Epithelial cell of prostate (primary cell): ENCODE measurements at places on chromosomes 5 and 9.

DNA sequence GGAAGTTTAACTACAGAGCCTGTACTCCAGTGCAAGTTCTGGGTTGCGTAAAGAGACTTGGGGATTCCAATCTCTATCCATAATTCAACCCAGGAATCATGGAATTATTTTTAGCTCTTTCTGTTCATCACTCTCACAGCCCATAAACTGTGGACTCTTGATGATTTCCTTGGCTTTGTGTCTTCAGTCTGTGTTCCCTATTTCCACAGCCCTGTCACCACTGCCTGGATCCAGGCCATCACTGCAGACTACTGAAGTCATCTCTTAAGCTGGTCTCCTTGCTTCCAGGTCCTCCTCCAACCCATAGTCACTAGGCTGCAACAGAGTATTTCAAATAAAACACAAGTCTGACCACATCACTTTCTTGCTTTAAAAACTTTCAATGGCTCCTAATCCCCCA lies 211.7 kb downstream of the PLK2 start:
- no peak for DNase-seq

- DNase-seq, result no peak
These were observed 52.4 kb downstream of the ANKH start for GRCh38 chr5:14818931-14819790.

- no peak for DNase-seq
These were observed 485.6 kb downstream of the ZSWIM6 start for GRCh38 chr5:61817472-61818326.

- DNase-seq, result no peak
These were observed 529 bp upstream of the NRARP start for GRCh38 chr9:137302449-137303150.

- DNase-seq, result no peak
These were observed 129.0 kb downstream of the COL23A1 start for GRCh38 chr5:178461004-178461730.

- DNase-seq, result no peak
These were observed 1089.8 kb upstream of the NUDT12 start for GRCh38 chr5:104652271-104652861.

GRCh38 chr9:94663140-94663539 lies 23.8 kb upstream of the FBP1 start:
- no peak for DNase-seq

DNA sequence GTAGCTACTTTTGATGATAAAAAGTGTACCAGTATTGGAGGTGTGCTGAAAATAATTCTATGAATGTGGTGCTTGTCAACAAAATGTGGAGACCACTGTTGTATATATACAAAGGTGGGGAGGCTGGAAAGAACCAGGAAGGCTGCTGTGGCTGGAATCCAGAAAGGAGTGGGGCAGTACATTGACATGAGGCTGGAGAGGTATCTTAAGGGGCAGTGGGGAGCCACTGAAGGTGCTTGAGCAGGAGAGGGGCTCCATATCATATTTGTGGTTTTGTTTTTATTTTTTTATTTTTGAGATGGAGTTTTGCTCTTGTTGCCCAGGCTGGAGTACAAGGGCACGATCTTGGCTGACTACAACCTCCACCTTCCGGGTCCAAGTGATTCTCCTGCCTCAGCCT lies 87.9 kb upstream of the NEURL1B start:
- no peak for DNase-seq

DNA sequence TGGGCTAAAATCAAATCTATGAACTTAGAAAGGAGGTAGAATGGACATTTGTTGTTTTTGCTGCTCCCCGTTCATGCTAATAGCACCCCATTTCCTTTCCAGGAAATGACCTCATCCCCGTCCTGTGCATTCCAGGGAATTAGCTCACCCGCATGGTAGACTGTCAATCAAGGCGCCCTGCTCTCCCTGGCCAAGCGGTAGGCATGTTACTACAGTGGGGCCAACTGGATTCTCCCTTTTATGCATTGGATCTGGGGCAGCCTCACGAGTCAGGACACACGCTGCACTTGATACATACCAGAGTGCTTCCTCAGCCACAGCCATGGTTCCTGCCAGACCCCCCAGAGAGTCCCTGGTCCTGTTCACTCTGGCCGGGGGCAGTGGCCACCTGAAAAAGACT lies 111.0 kb upstream of the PTCH1 start:
- DNase-seq, result no peak

DNA sequence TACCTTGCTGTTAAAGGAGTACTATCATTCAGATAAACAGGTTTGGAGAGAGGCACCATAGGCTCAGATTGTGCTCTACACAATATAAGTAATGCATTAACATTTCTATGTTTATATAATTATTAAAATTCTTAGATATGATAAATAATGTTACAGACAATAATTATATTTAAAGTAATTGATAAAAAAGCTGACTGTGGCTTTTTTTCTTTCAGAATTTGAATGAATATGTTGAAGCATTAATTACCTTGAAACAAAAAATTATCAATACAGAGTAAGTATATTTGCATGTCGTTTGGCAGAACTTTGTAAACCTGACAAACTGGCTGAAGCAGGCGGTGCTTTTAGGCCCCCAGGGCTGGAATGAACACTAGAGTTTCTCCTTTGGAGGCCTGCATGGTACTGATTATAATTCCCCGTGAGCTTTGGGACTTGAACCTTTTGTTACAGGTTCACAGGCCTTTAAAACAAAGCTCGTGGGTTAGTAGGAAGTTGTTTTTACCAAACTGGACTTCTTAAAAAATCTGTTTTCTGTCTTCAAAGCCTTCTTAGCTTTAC lies 13.8 kb downstream of the ICE1 start:
- no peak for DNase-seq

- DNase-seq, result no peak
These were observed 587.4 kb downstream of the PRELID2 start for GRCh38 chr5:145247745-145248040.

DNA sequence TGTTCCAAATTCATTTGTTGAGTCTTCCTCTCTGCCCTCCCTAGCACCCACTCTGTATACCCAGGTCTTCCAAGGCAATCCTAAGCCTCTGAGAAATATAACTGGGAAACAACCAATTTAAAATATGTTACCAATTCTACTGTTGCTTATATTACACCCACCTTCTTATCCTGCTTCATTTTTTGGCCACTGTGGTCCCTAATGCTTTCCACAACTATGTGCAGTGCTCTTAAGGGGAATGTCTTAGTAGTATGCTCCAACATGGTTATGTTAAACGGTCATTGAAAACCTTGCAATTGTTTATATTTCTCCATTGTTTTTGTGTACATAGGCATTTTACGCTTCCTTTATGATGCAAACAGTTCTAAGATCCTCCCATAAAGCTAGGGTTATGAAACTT lies 273.1 kb upstream of the HAPLN1 start:
- DNase-seq, result no peak

DNA sequence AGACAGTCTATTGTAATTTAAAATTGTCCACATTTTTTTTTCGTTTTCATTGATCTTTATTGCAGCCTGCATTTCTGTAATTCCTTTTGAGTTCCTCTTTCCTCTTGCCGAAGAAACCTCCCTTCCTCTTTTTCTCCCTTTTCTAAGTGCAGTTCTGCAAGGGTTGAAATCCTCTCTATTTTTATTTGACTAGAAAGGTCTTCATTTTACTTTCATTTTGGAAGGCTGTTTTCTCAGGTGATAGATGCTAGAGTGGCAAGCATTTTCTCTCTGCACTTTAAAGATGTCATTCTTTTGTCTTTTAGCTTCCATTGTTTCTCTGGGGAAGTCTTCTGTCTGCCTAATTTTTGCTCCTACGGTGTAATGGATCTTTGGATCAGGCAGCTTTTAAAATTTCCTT lies 248.5 kb downstream of the SMARCA2 start:
- no peak for DNase-seq

- no peak for DNase-seq
These were observed 206.0 kb downstream of the ARRDC3 start for GRCh38 chr5:91177085-91177484.

DNA sequence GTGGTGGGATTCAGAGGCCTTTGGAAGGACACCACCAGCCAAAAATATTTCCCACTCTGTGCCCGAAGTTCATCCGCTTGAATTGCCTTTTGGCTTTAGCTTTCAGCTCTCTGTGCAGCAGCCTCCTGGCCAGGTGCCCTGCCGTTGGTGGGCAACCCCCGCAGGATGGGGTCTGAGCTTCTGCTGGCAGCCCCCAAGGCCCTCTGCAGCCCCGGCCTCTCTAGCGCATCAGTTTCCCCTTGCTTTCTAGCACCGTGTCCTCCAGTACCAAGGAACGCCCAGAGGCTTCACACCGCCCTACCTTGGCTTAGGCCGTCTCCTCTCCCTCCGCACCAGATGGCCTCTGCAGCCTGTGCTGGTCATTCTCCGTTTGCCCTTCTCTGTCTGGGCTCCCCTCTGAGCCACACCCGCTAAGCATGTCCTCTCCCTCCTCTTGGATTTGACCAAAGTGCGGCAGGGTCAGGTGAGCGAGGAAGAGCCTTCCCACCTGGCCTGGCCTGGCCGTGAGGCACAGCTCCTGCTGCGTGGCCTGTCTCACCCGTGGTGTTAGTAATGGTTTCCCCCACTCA lies 4.2 kb upstream of the TSC1 start:
- DNase-seq, result no peak

DNA sequence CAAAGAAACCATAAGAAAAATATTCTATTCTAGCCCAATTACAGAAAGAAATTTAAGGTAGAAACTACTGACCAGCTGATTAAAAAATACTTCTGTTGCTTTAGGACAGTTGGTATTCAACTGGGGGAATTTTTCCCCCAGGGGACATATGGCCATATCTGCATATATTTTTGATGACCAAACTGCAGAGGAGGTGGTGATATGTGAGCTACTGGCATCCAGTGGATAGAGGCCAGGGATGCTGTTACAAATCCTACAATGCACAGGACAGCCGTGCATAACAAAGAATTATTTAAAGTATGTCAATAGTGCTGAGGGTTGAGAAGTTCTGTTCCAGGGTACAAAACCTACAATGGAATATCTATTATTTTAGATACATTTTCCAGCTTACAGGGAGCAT lies 24.0 kb downstream of the ZFR start:
- no peak for DNase-seq

DNA sequence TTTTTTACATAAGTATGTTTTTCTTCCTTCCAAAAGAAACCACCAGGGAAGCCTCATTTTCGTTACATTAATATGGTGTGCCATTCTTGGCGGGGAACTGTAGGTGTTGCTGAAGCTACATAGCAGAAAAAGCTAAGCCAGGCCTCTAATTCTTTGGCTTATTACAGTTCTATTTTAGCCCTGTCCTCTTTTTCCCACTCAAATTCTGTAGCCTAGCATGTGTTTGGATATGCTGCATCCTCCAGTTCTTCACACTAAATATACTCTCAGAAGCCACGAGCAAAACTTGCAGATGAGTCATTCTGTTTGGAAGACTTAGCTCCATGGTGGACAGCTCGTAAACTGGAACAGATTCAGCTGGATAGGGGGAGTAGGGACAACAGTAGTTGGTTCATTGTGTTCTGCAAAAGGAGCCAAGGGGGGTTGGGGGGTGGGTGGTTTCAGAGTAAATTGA lies 369.4 kb downstream of the TMEM161B start:
- DNase-seq, result no peak

- peak; percentile 78 for DNase-seq
These were observed 105.5 kb upstream of the PITX1 start for GRCh38 chr5:135139381-135140134.

DNA sequence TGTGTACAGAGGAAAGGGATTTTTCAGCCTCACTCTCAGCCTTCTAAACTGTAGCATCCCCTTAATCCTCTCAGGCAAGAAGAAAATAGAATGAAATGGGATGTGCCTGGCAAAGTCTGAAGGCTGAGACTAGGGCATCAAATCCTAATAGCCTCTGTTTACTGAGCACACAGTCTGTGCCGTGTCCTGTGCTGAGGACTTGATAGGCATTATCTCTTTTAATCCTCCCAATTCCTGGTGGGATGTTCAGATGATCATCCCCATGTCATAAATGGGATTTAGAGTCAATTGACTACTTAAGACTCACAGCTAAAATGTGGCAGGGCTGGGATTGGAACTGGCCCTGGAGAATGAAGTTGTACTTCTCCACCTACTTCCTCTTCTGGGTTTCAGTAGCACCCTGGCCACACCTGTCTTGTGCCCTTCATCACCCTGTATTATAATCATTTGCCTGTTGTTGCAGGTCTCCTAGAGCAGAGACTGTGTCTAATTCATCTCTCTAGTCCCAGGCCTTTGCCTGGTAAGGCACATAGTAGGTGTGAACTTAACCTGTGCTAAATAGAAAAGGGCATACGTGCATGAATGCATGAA lies 81.0 kb downstream of the WWC1 start:
- no peak for DNase-seq

DNA sequence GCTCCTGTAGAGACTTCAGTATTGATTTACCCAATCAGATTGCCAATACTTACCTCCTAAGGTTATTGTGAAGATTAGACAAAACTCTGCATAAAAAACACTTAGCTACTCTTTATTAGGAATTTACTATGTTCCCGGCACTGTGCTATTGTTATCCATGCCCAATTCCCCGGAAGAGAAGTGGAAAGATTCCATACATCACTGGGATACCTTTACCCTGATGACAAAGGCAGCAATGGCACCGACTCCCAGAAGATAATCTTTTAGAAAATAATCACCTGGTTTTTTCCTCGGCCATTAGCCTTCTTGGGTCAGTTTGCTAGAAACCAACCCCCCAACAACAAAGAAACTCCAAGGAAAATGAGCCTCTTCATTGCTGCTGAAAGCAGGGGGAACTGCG lies 226.0 kb downstream of the SNX18 start:
- no peak for DNase-seq

DNA sequence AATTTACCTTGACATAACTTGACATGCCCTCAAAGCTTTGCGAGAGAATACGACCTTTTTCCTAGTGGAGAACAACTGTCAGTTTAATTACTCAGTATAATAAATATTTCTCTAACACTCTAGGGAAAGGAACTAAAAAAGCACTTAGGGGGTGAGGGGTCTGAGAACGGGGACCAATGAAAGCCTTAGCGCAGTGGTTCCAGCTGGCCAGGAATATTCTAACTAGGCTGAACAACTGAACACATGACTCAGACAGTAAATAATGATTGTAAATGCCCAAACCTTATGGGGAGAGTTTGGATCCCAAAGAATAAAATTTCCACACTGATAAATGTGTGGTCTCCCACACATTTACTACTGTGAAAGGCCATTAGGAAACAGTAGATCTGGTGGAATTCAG lies 14.9 kb downstream of the MYO10 start:
- no peak for DNase-seq

DNA sequence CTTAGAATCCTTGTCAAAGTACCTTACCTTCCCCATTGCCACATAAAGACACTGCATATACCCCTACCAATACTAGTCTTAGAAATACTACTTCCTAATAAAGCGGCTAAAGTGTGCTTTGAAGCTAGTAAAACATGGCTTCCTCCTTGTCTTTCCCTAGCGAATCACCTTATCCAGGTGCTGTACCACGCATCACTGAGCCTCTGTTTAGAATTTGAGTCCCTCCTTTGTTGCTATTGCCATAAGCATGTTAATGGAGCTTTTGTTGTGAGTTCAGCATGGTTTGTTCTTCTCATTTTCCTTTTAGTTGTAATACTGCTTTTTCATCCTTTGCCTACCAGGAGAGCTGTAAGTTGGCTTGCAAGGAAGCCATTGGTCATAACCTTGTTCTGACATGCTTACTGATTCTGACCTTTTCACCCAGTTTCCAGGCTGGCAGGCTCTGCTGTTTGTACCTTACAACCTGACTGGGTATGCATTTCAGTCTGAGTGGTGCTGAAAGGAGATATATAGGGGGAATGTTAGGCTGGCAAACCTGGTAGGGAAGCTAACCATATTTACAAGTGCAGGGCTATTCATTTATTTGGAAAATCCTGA lies 49.8 kb downstream of the LMNB1 start:
- DNase-seq, result no peak

- DNase-seq, result no peak
These were observed 800.7 kb upstream of the CTNND2 start for GRCh38 chr5:12704955-12705354.
